Retinal pigment epithelial cell (primary cell): ENCODE measurements at places on chromosomes 13 and 19.

- DNase-seq: no peak
Observed at GRCh38 chr19:4584670-4585460, 25.4 kb upstream of the SEMA6B start.

GRCh38 chr13:95926231-95926630 is 127.0 kb downstream of the UGGT2 start:
- no peak for DNase-seq

DNA sequence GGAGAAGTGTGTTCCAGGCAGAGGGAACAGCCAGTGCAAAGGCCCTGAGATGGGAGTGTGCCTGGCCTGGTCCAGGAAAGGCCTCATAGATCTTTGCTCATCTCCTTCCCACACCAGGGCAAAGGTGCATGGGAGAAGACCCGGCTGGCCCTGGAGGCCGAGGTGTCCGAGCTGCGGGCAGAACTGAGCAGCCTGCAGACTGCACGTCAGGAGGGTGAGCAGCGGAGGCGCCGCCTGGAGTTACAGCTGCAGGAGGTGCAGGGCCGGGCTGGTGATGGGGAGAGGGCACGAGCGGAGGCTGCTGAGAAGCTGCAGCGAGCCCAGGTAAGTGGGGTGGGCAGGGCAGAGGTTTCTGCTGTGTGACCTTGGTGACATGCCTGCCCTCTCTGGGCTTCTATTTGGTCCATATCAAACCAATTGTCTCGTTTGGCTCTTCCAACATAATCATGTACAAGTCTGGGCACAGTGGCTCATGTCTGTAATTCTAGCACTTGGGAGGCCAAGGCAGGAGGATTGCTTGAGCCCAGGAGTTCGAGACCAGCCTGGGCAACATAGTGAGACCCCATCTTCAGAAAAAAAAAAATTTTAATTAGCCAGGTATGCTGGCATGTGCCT is 51.1 kb downstream of the KCNC3 start:
- DNase-seq: no peak

- no peak for DNase-seq
Observed at GRCh38 chr19:3149526-3150505, 14.0 kb downstream of the GNA15 start.

DNA sequence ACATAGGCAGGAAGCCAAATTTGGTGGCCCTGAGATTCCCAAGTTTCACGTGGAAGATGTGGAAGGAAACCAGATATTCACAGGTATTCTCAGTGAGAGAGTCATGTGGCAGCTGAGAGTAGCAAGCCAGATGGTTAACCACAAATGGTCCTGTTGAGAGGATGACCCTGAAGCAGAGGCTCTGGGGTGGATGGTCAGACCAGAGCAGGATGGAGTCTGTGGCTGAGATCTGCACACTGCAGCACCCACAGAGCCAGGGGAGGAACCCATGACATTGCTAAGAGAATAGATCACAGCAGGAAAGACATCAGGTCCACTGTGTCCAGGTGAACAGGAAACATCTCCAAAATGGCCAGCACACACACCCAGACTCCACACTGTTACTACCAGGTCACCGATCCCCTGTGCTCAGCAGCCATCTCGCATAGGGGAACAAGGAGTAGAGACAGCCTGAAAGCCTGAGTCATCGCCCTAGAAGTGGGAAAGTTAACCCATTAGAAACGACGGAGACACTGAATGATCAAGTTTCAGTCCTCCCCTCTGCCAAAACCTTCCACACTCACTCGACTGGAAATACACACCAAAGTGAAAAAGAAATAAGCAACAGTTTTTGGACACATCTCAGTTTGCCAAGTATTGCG is 160.0 kb downstream of the RBM26 start:
- DNase-seq: no peak

- no peak for DNase-seq
Observed at GRCh38 chr13:36915106-36915505, 4.9 kb downstream of the SMAD9 start.

DNA sequence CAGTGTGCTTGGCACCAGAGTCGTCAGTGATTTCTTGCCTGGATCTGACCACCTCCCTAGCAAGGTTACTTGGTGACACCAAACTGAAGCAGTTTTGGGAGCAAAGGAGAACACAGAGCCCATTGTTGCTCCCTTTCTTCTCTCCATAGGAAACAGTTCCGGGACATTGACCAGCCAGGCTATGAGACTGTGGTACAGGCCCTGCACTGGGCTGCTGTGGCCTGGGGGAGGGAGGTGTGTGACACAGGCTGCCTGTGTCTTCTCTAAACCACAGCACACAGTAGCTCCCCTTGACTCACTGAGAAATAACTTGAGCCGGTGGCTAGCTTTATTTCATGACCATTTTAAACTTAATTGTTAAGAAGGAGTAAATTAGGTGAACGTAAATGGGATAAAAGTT is 214.8 kb upstream of the UBL3 start:
- no peak for DNase-seq

DNA sequence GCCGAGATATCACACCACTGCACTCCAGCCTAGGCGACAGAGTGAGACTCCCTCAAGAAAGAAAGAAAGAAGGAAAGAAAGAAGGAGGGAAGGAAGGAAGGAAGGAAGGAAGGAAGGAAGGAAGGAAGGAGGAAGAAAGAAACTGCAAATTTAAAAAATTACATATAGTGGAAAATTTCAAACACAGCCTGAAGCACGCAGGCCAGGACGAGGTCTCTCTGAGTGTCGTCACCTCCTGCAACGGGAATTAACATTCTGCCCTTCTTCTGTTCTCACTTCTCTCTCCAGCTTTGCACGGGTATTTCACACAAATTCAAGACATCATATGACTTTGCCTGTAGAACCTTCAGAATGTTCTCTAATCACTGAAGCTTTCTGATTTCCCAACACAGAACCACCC is 108.2 kb downstream of the GNG7 start:
- no peak for DNase-seq

DNA sequence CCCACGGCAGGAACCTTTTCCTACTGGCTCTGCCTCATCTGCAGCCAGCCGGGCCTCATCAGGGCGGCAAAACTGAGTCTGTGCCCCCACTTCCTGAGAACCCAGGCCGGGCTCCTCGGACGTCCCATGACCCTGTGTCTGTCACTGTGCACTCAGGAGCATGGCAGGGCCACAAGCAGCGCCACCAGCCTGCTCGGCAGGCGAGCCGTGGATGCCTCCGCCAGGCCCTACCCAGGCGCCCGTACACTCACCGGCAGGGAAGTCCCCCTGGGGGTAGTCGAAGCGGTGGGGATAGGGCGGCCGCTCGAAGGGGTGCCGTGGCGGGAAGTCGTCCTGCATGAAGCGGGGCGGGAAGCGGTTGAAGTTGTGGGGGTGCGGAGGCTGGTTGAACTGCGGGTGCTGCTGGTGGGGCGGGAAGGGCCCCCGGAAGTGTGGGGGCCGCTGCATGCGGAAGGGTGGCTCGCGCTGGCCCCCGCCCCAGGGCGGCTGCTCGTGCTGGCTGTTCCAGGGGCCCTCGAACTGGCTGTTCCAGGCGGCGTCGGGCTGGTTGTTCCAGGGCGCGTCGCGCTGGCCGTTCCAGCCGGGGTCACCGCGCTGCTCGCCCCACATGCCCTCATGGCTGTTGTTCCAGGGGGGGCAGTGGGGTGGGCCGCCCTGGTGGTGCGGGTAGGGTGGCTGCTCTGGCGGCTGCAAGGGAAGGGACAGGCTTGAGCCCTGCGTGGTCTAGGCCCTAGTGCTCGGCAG is 17.1 kb downstream of the CHERP start:
- DNase-seq: no peak

DNA sequence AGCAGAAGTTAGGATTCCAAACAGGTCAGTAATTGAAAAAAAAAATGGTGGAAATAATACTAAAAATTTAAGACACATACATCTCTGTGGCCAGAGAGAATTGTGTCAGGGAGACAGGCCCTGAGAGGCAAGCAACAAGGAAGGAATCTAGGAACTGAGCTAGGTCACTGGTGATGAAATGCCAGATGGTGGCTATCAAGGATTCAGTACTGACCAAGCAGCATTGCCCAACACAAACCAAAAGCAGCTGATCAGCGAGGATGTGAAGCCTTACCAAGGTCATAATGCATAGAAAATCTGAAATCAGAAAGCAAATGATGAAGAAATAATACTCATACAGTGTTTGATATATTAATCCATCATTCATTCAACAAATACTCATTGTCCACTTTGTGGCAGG is 905.0 kb downstream of the GPC5 start:
- no peak for DNase-seq

- DNase-seq: no peak
Observed at GRCh38 chr13:79194272-79194671, 211.8 kb downstream of the RBM26 start.

- DNase-seq: no peak
Observed at GRCh38 chr13:108680011-108680410, 50.6 kb downstream of the MYO16 start.

DNA sequence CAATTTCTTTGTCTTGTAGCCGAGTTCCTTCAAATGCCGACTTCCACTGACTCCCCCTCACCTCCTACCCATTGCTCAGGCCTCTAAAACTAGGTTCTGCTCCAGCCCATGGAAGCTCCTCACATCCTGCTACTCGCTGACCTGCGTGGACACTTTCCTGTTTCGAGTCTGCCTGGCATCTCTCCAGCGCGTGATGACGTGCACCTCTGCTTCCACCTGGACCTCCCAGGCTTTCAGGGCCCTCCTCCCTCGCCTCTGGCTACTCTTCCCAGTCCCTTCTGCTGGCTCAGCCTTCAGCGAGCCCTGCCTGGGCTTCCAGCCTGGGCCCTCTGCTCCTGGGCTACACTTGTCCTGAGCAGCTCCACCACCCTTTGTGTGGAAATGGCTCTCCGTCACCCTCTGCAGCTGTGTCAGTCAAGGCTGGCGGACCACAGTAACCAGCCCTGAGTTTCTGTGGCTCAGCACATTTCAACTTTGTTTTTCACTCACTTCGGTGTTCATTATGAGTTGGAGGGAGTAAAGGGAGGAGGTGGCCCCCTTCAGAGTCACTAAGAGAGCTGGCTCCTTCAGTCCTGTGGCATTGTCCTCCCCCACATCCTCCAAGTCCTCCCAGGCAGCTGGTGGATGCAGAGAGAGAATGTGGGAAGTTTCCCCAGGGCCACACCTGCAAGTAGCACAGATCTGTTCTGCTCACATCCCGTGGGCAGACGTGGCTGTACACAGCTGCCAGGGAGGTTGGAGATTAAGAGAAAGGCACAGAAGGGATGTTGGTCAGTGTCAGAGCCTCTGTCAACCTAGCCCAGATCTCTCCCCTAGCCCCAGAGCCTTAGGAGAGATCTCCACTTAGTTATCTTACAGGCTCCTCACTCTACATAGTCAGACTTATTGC is 49.4 kb downstream of the SERP2 start:
- no peak for DNase-seq

DNA sequence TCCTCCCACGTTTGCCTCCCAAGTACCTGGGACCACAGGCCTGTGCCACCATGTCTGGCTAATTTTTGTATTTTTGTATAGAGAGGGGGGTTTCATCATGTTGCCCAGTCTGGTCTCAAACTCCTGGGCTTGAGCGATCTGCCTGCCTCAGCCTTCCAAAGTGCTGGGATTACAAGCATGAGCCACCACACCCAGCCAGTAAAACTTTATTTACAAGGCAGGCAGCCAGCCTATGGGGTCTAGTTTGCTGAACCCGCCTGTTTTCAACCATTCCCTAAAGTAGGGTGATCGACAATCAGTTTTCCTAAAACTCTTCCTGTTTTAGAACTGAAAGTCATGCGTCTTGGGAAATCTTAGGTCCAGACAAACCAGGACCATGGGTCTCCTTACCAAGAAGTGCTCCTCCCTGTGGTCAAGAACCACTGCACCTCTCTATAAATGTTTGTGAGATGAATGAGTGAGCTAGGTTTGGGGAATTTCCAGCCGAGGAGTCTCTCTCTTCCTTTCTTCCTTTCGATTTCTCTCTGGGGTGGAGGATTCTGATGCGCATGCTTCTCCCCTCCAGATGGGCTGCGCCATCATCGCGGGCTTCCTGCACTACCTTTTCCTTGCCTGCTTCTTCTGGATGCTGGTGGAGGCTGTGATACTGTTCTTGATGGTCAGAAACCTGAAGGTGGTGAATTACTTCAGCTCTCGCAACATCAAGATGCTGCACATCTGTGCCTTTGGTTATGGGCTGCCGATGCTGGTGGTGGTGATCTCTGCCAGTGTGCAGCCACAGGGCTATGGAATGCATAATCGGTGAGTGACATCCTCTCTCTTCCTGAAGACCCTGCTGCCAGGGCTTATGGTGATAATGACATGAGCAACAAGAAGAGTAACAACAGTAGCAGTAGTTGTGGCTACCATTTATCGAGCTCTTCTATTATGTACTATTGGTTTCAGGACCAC is 38.7 kb downstream of the ADGRE1 start:
- no peak for DNase-seq

- no peak for DNase-seq
Observed at GRCh38 chr19:16066611-16067104, 9.6 kb upstream of the TPM4 start.

- DNase-seq: no peak
Observed at GRCh38 chr19:15317392-15318071, 14.8 kb downstream of the BRD4 start.

GRCh38 chr13:108056278-108056677 is 159.1 kb downstream of the LIG4 start:
- DNase-seq: no peak

DNA sequence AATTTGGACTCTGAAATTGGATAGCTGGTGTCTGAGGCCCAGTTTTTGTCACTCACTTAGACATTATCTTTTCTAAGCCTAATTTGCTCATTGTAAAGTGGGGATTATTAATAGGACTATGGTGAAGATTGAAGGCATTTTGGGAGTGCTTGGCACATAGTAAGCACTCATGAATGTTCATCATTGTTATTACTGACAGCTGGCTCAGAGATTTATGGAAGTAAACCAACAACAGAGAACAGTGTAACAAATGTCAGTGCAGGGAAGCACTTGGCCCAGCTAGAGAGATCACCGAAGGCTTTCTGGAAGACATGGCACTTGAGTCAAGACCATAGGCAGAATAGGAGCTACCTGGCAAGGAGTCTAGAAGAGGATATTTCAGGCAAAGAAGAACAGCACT is 92.3 kb downstream of the RFC3 start:
- no peak for DNase-seq

DNA sequence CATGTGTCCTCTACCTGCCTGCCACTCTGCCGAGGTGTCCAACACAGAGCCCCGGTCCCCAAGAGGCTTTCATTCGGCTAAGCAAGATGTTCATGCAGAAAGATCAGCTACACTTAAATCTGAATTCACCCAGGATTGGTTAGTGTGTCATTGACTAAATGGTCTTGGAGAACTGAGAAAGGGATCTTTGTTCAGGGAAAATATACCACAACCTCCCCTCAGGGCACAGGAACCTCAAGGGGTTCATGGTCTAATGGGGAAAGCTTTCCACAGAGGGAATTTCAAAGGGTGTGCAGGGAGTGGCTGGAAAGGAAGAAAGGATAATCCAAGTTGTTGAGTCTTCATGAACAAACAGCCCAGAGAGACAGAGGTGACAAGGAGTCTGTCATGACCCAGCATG is 14.4 kb upstream of the POP4 start:
- DNase-seq: no peak

DNA sequence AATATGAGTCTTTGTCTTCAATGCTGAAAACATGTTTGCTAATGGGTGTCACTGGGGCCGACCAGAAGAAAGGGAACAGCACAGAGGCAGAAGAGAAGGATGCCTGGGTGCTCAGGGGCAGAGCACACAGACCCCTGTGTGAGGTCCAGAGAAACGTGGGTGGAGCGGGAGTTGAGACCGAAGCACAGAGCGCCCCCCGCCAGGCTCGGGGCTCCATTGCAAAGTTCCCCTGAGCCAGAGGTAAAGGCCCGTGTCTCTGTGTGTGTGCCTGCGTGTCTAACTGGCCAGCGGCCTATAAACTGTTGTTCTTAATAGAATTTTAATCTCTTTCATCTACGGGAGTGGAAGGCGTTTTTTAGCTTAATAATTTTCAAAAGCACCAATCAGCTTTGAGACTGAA is 343.1 kb downstream of the TEX29 start:
- DNase-seq: no peak

- no peak for DNase-seq
Observed at GRCh38 chr19:33630880-33631608, 9.3 kb downstream of the CHST8 start.
